CD8-positive, alpha-beta T cell (primary cell): ENCODE measurements at places on chromosomes 3 and 15. TPM values are rescaled to one million over a fixed set of nuclear protein-coding genes. Genes with fewer than 3 reads are reported as not detected.

The PCSK6 gene
- 0.84 TPM for total RNA-seq

The IQCH gene
- total RNA-seq: 0.60 TPM

The SELENOK gene
- total RNA-seq: 185 TPM

The C3orf70 gene
- not detected for total RNA-seq

The DLL4 gene
- total RNA-seq: 0.08 TPM

The NPAP1 gene
- not detected for total RNA-seq

The SPRED1 gene
- total RNA-seq: 0.50 TPM

The FETUB gene
- total RNA-seq: not detected

The SLC6A1 gene
- not detected for total RNA-seq

The MST1R gene
- 0.58 TPM for total RNA-seq

The ATP13A5 gene
- total RNA-seq: not detected

The GOLGA8T gene
- not detected for total RNA-seq

The DUOXA2 gene
- total RNA-seq: not detected

The RETNLB gene
- total RNA-seq: not detected

The NBEAL2 gene
- total RNA-seq: 201 TPM

The JAGN1 gene
- 14.5 TPM for total RNA-seq

The RASGRP1 gene
- total RNA-seq: 58.2 TPM

The CCR8 gene
- 0.61 TPM for total RNA-seq

The SH2D7 gene
- not detected for total RNA-seq
